ENCODE measurements at places on chromosomes 2 and 18.

DNA sequence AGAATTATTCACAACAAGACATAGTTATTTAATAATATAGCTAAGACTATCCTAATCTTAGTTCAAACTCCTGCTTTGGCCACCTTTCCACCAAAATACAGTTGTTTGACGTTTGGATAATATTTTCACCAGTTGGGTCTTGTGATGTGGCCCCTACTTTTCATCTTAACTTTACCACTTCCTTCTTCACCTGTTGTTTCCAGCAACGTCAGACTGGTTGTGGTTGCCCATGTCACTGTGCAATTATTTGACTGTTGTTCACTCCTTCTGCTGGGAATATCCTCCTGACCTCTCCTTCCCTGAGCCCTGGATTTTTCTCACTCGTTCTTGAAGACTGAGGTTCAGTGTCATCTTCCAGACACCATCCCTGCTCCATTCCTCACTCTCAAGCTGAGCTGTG is 132.2 kb upstream of the RASGRP3 start:
- DNase-seq, result no peak

GRCh38 chr2:25103287-25103871 is 61.5 kb downstream of the EFR3B start:
- no peak for DNase-seq

DNA sequence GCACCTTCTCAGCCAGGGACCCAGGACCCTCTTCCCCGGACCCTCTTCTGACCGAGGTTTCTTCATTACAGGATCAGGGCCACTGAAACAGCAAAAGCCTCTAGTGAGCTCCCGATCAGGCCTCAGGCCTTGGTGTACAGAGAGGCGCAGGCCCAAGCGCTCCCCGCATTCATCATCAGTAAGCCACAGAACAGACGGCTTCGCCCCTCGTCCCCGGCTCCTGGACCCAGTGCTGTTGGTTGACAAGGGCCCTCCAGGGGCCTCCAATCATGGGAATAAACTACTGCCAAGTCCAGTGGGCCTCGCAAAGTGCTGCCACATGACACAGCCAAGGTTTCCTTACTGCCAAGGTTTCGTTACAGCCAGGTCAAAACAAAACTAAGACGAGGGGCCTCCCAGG is 111.4 kb downstream of the ZNF516 start:
- no peak for DNase-seq

GRCh38 chr2:211429256-211429920 is 873.0 kb downstream of the CPS1 start:
- no peak for DNase-seq

DNA sequence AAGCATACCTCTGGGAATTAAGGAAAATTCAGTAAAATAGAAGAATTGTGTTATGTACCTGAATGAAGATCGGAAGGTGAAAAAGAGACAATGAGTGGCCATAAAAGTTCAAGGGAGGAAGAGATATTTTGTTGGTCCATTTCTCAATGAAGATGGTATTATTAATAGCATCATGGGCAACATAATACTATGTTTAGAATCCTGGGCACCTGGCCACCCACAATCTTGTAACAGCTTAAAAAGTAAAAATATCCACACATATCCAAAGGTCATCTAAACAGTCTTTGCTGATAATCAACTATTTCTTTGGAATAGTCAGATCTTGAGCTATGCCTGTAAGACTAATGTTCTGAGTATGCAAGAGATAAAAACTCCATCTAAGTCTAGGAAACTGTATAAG is 73.7 kb downstream of the XIRP2 start:
- DNase-seq, result no peak

DNA sequence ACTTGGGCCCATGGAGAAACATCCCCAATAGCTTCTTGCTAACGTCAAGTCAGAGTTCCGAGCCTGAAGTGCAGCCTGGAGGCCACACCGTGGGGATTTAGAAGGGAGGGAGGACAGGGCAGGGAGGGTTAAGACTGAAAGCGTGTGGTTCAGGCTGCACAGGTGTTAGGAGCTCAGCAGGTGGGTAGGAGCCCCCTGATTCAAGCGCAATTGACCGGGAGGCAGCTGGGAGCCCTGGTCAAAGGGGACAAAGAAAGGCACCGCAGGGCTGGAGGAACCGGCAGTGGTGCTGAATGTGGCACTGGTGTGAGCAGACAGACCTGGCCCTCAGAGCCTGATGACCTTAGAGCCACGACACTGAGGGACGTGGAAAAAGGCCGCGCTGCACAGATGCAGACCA is 149.6 kb downstream of the TMEM18 start:
- DNase-seq, result no peak

DNA sequence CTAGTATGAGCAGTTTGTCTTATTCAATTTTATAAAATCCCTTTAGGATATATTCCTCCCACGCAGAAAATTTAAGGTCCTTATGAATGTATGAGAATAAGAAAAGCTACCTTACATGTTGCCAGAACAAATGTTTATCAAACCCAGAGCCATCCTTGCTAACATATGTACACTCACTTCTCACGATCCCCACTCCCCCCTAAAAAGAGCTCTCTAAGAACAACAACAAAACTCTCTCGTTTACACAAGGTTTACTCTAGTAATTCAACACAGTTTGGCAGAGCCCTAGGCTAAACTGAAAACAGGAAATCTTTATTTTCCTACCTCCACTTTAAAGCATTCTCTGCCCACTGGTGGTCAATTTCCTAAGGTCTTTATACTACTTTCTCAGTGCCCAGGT is 504.9 kb downstream of the ZEB2 start:
- DNase-seq, result no peak

DNA sequence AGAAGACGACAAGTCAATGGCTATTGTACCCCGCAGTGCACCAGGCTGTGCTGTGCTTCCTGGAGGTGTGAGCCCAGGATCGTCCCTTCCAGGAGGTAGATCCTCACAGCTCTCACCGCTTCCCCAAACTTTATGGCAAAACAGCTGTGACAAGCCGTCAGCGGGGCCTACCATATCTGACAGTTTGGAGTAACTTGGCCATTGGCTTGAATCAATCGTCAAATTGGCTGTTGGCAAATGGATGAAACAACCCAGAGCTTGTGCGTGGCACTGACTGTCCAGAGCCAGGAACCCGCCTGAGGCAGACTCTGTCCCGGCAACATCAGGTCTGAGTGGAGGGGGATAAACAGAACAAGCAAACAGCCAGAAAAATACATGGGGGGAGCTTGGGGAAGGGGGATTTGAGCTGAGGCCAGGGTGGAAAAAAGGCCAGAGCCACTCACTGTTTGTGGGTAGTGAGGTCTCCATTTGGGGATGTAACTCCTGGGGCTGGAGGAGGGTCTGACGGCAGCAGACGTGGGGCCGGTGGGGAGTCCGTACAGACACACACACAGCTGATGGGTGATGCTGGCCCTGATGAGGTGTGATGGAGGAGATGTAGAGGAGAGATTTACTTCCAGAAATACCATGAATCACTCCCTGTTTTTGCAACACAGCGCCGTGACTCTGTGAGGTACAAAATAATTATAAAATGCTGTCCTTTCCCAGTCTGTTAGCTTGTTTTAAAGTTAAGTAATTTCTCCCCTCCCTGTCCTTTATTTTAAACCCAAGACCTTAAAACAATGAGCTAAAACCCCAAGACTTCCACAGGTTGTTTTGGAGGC is 174.8 kb downstream of the TWIST2 start:
- DNase-seq, result no peak

GRCh38 chr2:46781468-46782189 is 134.0 kb downstream of the MCFD2 start:
- no peak for DNase-seq

DNA sequence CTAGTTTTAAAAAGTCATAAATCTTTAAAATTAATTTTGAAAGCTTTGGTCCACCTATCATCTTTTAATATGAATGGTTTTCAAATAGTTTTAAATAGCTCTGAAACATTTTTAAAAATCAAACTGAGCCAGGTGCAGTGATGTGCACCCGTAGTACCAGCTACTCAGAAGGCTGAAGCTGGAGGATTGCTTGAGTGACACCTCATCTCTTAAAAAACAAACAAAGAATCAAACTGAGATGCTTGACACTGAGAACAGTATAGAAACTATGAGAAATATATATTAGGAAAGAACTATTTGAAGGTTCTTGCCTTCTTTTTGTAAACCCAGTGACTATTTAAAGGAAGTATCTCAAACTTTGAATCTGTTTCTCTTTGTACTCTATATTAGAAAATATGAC is 67.4 kb downstream of the BARD1 start:
- no peak for DNase-seq

- no peak for DNase-seq
Observed at GRCh38 chr2:28049416-28049815, 158.9 kb downstream of the BABAM2 start.

DNA sequence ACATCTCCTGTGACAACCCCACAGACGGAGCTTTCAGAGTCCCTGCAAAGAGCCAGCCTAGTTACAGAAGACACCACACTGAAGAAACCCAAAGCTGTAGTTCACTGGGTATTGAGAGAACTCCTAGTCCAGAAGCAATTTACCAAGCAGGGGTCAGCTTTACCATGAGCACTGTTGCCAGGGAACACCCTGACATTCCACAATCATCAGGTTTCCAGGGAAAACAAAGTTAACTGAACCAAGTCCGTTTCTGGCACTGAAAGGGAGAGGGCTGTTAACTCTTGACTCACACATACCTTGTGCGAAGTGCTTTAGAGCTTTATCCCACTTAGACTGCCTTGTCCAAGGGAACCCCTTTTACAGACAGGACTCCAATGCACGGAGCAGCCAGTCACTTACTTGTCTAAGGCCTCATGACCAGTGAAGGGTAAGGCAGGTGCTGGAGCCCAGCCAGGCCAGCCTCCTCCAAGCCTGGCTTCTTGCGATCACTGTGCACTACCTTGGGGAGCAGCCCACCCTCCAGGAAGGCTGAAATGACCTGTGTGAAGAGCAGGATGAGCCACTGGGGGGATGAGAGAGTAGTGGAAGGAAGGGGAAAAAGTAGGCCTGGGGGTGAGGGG is 53.9 kb downstream of the REEP1 start:
- no peak for DNase-seq

- DNase-seq, result peak; percentile 20
Observed at GRCh38 chr2:159362816-159363251, 76.3 kb upstream of the WDSUB1 start.

DNA sequence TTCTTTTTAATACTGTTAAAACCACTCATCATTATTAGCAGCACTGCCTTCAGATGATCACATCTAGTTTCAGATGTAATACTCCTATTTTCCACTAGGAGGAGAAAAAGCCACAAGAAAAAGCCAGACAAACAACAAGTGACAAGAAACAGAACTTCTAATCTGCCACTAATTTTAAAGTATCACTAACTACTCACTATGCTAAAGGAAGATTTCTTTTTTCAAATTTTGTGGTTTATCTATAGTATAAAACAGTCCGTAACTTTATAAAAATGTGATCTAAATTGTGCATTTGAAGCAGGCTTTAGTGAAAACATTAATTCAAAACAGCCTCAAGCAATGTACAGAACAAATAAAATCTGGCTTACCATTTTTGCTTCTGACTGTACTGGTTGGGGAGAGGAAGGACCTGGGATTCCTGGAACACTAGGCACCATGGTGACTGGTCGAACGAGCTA is 56.8 kb downstream of the ATF2 start:
- DNase-seq, result no peak

DNA sequence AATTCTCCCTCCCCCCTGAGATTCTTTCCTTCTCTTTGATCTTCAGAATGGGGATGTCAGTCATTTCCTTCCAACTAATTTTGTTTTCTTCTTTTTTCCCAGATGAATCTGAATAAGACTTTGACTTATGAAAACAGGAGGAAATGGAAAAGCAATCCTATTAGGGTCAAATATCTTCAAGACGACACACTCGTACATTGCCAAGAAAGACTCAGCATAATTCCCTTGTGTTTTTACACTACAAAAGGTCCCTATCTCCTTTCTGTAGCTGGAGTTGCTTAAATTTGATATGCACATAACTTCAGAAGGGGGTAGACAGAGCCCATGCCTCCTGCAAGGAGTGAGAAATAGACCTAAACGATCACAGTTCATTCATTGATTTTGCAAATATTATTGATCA is 230.3 kb upstream of the RBBP8 start:
- no peak for DNase-seq

GRCh38 chr2:97967216-97967592 is 28.5 kb downstream of the TMEM131 start:
- DNase-seq, result no peak

All from Calu3 (cell line).